ENCODE measurements at places on chromosomes 4 and X.

GRCh38 chr4:171279131-171279530 is 534.1 kb upstream of the GALNTL6 start:
- DNase-seq, result no peak

DNA sequence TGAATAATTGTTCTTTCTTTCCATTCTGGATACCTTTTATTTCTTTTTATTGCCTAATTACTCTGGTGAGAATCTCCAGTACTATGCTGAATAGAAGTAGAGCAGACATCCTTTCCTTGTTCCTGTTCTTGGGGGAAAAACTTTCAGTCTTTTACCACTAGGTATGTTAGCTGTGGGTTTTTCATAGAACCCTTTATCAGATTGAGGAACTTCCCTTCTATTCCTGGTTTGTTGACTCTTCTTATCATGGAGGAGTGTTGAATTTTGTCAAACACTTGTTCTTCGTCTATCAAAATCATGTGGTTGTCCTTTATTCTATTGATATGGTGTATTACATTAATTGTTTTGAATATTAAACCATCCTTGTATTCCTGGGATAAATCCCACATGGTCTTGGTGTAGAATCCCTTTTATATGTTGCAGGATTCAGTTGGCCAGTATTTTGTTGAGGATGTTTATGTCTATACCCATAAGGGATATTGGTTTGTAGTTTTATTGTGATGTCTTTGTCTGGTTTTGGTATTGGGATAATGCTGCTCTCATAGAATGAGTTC is 23.6 kb downstream of the SH3BP2 start:
- DNase-seq, result no peak

- DNase-seq, result no peak
Measured at GRCh38 chrX:10393899-10394298, 226.5 kb downstream of the MID1 start.

- DNase-seq, result no peak
Measured at GRCh38 chr4:97216046-97216445, 927.2 kb downstream of the STPG2 start.

DNA sequence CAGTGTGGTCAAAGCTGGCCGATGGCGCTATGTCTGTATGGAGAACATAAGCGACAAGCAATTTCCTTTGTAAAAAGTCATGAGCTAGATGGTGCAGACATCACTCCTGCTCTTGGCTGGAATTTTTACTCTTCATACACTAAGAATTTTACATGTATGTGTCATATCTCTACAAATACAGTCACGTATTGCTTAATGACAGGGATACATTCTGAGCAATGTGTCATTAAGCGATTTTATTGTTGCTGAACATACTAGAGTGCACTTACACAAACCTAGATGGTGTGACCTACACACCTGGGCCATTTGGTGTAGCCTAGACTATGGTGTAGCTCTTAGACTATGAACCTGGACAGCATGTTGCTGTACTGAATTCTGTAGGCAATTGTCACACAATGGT is 185.4 kb downstream of the SOWAHB start:
- DNase-seq, result no peak

DNA sequence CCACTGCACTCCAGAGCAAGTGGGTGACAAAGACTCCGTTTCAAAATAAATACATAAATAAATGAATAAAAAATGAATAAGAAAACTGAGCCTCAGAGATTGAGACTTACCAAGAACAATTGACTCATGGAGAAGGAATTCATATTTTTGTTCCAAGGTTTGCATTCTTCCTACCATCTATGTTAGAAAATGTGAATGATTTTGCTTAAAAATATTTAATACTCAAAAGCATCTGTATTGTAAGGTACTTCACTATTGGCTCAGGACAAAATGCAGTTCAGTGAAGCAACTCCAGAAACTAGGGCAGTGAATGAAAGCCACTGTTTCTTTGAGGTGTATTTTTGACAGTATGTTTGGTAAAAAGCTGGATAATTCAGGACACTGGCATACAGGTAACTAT is 54.1 kb downstream of the XAGE2 start:
- no peak for DNase-seq

DNA sequence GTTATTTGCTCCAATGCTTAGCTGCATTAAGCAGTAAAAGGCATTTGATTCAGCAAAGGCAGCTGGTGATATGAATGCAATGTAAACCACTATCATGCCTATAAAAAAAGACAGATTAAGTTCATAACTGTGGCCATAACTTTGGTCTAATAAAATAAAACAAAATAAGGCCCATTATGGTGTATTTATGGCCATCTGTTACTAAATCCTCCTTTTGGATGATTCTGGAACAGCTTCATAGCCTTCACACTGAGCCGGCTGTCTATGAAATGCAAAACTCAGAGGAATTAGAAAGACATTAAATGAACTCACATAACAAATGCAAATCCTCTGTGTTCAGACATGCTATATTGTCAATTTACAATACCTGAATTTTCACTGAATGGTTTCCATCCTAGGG is 223.7 kb upstream of the FAT4 start:
- DNase-seq, result no peak

DNA sequence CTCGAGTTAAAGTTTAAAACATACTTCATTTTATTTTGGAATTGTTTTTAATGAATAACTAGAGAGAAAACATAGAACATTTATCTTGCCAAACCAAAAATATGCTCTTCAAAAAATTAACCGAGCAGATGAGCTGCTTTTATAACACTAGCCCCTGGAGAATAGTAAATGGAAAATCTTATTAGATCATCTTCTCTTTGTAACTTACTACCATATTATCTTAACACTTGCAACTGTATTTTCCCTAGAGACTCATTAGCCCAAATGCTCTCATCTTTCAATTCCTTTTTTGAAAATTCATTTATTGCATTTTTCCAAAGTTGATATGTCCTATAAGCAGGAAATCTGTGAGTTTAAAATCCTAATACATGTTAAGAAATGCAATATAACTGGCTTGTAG is 143.3 kb downstream of the CAMK2D start:
- no peak for DNase-seq

DNA sequence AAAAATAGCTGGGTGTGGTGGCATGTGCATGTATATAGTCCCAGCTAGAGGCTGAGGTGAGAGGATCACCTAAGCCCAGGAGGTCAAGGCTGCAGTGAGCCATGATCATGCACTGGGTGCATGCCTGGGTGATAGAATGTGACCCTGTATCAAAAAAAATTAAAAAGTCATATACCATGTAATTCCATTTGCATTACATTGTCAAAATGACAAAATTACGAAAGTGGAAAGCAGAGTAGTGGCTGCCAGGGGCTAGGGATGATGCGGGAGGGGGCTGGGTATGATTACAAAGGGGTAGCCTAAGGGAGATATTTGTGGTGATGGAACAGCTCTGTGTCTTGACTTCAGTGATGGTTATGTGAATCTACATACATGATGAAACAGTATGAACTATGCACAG is 97.8 kb downstream of the KDR start:
- no peak for DNase-seq

DNA sequence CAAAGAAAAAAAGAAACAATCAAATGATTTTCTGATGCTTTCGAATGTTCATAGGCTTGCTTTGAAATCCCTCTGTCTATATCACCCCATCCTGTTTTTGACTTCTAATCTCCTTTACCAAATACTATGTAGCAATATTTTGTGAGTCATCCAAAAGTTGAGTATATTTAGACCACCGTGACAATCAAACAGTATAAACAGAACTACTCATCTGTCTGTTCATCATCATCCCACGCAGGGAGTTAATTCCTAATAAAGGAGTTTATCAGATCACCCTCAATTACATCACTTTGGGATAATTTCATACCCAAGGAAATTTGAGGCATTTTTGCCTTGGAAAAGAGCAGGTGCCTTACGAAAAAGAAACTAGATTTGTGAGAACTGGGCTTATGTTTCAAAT is 212.9 kb downstream of the CBR4 start:
- DNase-seq, result no peak

DNA sequence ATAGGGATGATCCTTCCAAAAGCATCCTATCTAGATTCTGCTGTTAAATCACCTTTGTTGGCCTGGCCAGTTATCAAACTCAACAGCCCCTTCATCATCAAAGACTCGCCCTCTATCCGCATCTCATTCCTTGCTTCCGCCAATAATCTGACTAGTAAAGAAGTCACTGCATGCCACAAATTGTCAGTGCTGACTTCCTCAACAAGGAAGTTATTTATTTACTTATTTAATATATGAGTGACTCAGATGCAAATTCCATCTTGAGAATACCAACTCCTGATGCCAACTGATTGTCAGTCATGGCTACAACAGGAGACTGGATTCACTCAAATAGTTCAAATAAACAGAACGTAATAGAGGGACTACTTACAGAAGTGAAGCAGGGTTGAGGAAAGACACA is 283.8 kb downstream of the TRIML1 start:
- DNase-seq, result no peak

- DNase-seq, result no peak
Measured at GRCh38 chr4:123297836-123298235, 98.8 kb upstream of the SPRY1 start.

DNA sequence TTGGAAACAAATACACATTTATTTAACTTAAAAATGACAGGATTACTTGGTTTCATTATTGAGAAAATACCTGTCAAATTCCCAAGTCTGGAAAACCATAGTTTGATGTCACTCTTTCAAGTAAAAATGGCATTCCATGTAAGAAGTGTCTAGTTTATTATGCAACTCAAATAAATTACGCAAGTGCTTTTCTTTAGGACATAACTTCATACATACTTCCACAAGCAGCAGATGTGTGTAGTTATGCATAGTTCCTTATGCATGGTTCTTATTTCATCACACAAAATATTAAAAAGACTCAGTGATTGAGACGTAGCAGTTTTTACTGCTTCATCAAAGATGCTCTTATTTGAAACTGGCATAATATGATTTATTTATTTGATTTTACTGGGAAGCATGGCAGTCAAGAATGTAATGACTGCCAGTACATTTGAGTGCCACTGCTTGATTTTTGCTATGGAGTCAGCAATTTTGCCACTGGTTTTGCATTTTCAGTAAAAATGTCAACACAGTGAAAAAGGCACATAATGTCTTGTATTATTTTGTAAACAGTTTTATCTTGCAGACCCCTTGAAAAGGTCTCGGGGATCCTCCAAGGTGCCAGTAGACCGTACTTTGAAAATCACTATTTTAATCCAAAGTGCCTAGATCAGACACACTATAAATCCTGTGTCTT is 62.1 kb downstream of the CLCN3 start:
- no peak for DNase-seq

DNA sequence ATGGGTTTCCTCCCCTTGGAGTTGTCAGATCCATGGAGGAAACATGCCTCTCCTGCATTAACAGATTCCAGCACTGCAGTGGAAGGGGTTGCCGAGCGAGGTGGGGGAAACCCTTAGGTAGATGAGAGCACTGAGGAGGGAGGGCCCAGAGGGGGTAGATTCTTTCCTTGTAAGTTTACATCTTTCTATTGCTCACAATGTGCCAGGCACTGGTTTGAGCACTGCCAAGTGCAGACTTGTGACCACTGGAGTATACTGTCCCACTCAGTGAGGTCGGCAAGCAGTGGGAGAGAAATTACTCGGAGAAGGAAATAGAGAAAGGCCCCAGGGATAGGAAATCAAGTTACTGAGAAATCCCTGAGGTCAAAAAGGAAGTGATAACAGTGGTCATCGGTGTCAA is 27.8 kb upstream of the TMEM154 start:
- DNase-seq, result no peak

All from stimulated activated CD4-positive, alpha-beta T cell treated with anti-CD3 and anti-CD28 coated beads, Interleukin-1b, Interleukin-23, amount 100 ng/mL, for 1 hour (primary cell).